ENCODE measurements at places on chromosomes 7 and 10.

GRCh38 chr7:50774319-50774718 lies 8.4 kb downstream of the GRB10 start:
- DNase-seq, result no peak

GRCh38 chr7:37706804-37707203 lies 23.2 kb downstream of the GPR141 start:
- no peak for DNase-seq

DNA sequence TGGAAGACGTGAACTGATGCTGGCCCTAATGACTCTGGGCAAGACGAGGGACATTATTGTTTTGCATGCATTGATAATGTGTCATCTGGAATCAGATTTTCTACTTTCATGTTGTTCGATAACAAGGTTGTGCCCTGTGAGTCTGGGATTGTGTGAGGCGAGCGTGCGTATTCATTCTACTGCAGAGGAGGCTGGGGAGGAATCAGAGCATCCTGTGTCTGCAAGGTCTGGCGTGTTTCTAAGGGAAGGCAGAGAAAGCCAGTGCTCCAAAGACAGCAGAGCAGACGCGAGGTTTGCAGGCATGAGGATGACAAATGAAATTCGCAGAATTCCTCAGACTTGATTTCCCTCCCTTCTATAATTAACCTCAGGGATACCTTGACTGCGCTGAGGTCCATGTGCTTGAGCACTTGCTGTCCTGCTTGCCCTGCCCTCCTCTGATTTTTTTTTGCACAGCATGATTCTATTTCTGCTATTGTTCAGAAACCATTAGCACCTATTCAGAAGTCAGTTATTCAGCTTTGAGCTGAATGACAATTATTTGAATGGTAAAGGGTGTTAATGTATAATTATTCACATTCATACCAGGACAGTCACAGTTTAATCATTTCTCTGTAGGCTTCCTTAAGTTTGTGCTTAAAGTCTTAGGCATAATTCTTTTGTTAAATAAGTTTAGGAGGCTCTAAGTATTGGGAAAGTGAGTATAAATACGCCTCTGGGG lies 233.6 kb downstream of the EBF3 start:
- DNase-seq, result no peak

DNA sequence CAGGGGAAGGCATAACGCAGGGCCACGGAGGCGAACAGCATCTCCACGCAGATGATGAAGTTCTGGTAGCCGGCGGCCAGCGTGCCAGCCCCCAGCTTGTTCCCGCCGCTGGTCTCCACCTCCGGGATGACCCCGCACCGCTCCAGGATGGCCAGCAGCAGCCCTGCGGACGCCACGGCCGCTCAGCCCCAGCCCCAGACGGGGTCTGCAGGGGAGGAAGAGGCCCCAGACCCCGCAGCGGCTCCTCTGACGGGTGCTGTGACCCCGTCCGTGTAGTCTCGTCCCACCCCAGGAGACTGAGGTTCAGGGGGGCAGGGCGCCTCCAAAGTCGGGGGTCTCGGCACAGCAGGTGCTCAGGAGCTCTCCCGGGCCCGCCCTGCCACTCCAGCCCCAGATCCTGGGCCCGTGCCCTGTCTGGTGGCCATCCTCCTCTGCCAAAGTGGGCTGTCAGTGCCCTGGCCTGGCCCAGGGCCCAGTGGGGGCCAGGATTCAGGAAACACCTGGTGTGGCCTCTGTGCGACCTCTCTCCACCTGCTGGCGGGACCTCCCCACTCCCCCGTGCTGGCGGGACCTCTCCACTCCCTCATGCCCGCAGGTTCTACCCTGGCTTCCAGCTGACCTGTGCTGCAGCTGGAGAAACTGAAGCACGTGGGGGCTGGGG lies 8.1 kb downstream of the TMEM184A start:
- no peak for DNase-seq

DNA sequence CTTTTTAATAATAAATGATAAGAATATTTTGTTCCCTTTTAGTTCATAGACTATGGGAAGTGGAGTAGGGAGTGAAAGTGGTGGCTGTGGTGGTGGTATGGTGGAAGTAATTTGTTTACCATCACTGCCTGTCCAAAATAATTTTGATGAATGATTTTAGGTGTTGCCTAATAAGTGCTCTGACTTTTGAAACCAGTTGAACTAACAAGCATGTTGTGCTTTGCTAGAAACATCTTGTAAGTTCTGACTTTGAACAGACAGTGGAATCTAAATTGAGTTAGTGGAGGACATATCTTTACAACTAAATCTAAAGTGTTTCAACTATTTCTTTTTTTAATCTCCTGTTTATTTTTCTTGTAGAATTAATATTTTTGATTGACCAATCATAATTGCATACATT lies 49.7 kb downstream of the ZEB1 start:
- DNase-seq, result no peak

DNA sequence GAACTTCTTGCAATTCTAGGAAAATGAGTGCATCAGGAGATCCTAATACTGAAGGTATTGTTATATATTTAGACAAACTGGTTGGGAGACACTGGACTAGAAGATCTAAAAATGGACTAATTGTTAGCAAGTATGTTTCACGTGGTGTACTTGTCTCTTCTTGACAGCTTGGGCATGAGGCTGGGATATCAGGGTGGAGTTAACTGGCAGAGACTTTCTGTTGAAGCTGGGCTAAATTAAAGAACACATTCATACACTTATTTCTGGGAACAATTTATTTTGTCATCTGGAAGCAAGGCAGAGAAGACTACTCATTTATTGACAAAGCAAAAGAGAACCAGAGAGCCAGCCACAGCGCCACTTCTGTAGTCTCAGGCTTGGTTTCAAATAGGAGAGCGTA lies 25.9 kb downstream of the TYW1 start:
- DNase-seq, result no peak

GRCh38 chr7:55409482-55410225 lies 44.5 kb downstream of the LANCL2 start:
- no peak for DNase-seq

DNA sequence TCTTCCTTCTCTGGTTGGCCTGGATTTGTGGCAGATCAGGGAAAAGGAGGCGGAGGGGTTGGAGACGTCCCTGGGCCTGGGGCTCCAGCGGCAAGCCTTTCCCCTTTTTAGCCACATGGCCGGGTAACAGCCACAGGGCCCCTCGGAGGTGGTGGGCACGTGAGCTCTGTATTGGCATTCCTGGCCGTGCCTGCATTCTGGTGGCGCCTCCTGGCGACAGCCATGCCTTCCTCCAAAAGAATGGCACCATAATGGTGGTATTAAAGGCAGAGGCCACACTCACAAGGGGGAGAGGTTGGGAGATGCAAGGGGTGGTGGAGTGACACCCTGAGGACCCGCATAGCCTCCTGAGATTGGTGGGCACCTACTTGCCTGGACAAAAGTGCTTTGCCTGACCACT lies 3.0 kb upstream of the AQP1 start:
- no peak for DNase-seq

- no peak for DNase-seq
Observed at GRCh38 chr10:6347391-6347951, 144.7 kb downstream of the PFKFB3 start.

GRCh38 chr10:47028466-47028865 lies 117.2 kb downstream of the PTPN20 start:
- DNase-seq, result no peak

GRCh38 chr7:80997841-80998240 lies 79.0 kb upstream of the SEMA3C start:
- DNase-seq, result no peak

GRCh38 chr7:55478700-55479099 lies 93.6 kb downstream of the VOPP1 start:
- DNase-seq, result no peak

Data from stimulated activated CD8-positive, alpha-beta memory T cell treated with anti-CD3 and anti-CD28 coated beads, Interleukin-7, amount 100 ng/mL, for 1 hour (primary cell).